Mesothelial cell of epicardium (in vitro differentiated cells): ENCODE measurements at places on chromosomes 1 and 21.
A peak's percentile ranks its signal among the peaks of the same experiment; 100 is the strongest.

- DNase-seq = no peak
These were observed 39.7 kb downstream of the PROX1 start for GRCh38 chr1:214027498-214027897.

GRCh38 chr1:30302858-30303257, 420.5 kb downstream of the MATN1 start:
- no peak for DNase-seq

DNA sequence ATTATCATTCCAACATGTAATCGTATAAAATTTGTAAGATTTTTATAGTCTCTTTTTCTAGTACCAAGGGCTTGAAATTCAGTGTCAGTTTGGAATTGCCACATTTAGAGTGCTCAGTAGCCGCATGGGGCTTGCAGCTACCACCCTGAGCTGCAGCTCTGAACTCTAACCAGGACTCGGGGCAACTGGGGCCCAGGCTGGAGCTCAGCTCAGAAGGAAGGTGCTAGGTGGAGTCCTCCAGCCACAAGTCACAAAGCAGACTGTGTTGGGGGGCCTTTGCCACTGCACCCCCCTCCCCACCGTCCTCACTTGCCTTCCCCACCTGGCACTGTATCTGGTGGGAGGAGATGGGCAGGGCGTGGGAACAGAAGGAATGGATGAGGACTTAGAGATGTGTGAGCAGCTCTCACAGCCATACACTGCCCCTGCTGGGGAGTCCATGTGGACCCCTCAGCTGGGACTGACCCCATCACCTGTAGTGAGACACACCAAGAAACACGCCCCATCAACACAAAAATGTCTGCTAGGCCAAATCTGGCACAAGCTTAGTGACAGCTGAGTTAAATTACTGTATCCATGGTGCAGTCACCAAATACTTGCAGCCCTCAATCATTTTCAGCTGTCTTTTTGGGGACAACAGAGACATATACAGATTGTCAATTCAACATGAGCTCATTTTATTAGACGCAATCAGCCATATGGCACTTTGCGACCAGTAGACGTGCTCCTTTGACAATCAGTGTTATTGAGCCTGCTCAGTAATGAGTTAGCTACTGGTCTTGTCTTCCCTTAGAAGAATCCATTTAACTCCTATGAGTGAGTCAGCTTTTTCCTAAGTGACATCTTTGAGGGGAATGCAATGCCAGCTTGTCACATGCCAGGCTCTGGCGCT, 241.7 kb upstream of the RAB4A start:
- no peak for DNase-seq

GRCh38 chr1:234669499-234669898, 59.5 kb upstream of the IRF2BP2 start:
- no peak for DNase-seq

- no peak for DNase-seq
These were observed 241.0 kb downstream of the RHOU start for GRCh38 chr1:228976316-228976715.

GRCh38 chr1:21568809-21569385, 59.7 kb downstream of the ALPL start:
- no peak for DNase-seq

DNA sequence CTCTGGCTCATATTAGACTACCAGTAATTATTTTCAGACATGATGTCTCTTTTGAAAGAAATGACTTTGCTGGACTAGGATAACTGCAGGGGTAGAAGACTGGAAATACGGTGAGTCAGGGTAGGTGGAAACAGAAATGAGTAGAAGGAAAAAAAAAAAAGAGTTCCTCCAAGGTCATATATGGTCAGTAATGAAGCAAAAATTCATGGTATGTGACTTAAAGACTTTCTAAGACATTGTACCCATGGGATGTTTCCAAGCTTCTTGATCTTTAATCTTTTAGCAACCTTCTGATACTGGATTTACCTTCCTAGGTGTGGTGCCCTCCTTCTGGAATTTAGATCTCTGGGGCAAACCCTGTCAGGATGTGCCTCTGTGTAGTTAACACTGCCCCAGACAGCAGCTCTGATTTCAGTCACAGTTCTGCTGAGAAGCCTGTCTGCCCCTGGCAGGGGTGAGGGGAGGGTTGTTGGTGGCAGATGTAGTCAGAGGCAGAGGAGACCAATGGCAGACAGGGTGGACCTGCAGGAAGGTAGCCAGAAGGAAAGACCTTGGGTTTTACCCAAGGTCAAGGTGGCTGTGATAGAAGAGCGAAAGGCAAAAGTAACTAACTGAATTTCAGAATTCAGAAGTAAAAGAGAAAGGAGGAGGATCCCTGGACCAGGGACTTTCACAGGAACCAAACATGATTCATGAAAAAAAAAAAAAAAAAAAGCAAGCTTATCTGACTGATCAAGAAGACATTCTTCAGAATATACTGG, 44.1 kb upstream of the BCL10 start:
- no peak for DNase-seq

DNA sequence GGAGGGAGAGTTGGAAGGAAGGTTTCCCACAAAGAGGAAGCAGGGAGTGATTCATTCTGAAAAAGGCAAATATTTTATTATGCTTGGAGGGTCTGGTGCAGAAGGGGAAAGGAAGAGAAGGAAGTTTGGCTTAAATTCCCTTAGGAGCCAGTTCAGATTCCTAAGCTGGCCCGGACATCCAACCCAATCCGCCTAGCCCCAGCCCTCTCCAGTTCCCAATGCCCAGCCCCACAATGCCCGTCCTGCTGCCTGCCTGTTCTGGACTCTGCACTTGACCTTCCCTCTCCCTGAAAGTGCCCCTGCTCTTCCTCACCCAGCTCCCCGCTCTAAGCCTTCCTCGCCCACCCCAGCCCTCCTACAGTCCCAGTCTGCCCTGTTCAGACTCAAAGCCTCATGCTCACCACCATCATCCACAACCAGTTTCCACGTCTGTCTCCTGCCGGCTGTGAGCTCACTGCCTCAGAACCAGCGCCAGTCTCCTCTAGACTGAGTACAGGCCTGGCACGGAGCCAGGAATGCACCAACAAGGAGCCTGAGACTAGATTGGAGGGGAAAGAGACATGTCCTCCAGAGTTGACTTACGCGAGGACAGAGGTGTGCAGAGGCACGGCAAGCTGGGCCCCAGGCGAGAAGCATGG, 18.9 kb downstream of the CAPN2 start:
- peak; percentile 82 for DNase-seq

- no peak for DNase-seq
These were observed 76.1 kb upstream of the CNIH3 start for GRCh38 chr1:224539971-224540370.

DNA sequence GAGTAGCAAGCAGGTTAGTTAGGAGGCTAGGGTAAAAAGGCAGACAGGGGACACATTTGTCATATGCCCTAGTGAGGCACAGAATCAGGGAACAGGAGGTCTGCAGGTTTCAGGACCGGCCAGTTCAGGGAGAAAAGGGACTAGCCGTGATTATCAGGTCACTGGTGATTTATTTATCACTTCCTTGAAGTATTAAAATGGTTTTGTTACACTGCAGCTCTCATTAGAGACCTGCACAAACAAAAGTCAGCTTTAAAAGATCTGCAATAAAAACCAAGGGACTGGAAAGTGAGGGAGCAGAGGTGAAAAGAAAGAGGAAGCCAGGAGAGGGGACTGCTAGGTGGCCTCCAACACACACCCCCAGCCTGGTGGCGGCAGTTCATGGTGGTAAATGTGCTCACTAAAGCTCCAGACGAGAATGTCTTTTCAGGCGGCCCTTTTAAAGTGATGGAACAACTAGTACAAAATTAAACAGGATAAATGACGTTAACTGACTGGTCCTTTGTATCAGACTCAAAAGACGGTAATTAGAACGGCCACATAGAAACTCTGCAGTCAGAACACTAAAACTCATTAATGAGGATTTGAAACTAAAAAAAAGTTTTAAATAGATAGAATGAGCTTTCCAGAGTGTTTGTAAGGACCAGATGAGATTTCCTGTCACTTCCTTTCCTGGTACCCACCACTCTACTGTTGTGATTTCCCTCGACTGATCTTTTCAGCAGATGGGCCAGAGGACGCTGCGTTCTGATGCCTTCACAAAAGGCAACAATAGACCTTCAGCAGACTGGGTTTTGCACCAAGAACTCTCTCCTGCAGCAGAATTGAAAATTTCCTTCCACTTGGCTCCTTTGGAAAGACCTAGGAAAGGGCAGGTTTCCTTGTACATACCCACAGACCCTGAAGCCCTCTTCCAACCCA, 136.8 kb downstream of the NTPCR start:
- DNase-seq = no peak

GRCh38 chr1:59879996-59880505, 46.5 kb downstream of the CYP2J2 start:
- DNase-seq = no peak

GRCh38 chr1:17561247-17561548, 21.7 kb downstream of the ARHGEF10L start:
- DNase-seq = no peak

GRCh38 chr1:193260056-193260745, 73.8 kb upstream of the B3GALT2 start:
- DNase-seq = no peak

DNA sequence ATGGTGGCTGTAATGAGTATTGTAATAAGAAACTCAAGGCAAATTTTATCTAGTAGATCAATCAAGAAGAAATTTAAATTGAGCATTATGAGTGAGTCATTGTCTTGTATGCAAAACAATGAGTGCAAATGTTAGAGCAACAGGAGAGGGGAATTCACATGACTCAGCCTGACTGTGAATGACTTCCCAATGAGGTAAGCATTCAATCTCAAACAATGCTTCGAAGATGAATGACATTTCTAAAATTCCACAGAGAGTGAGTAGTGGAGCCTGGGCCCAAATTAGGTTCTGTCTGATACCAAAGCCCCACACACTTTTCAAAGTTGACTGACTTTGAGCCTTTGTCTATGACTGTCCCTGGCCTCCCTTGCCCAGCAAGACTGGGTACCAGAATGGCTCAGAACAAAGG, 738.0 kb downstream of the PTPRU start:
- no peak for DNase-seq

GRCh38 chr1:70659891-70660290, 248.8 kb downstream of the CTH start:
- no peak for DNase-seq

DNA sequence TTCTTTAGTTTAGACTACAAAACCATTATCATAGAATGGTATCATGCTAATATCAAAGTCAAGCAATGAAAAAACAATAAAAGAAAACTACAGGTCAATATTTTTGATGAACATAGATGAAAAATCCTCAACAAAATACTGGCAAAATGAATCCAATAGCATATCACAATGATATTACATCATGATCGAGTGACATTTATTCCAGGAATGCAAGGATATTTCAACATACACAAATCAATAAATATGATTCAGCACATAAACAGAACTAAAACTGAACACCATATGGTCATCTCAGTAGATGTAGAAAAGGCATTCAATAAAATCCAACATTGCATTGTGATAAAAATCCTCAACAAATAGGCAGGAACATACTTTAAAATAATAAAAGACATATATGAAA, 1657.7 kb downstream of the KCNT2 start:
- no peak for DNase-seq

DNA sequence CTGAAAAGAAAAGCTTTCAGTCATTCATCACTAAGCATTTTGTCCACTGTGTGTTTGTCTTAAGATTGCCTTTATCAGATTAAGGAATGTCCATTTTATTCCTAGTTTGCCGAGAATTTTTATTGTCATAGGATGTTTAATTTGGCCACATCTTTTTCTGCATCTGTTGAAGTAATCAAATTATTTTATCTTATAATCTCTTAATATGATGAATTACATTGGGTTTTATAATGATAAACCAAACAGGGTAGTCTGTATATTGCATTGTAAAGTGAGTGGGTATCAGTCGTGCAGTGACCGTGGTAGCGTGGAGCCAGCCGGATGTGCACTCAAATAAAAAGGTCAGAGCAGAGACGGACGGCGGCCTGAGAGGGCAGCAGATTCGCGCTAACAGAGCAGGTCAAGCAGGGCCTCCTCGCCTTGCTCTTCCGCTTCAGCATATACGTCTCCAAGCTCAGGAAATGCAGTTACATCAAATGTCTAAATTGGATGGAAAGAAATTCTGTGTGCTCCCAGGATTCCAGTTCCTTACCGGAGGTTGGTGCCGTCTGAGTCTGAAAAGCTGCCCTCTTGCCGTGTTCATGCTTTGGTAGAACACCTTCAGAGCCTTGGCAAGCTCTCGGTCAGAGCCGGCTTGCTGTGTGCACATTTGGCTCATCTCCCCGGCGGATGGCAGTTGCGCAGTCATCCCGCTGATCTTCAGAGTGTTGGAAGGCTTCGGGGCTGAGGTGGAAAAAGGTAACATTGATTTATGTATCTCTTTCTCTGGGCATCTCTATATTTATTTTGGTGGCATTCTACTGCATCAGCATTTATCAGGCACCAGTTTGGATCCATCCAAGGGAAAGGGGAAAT, 51.5 kb downstream of the SCCPDH start:
- DNase-seq = no peak

- no peak for DNase-seq
These were observed 191.6 kb downstream of the BRINP3 start for GRCh38 chr1:190286111-190286510.

DNA sequence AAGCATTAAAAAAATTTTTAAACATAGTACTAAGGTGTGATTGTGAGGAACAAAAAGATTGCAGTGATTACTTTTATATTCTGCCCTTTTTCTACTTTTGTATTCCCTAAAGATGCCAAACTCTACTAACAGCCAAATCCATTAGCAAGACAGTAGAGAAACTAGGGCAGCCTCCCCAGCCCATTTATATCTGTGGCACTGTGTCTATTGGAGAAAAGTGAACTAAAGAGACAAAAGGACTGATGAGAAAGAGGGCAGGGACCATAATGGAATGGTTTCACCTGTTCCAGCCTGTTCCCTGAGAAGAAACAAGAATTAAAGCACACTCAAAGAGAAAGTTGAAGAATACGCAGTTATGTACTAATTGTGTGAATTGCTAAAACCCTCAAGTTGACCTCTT, 56.6 kb downstream of the ATG4C start:
- no peak for DNase-seq

- no peak for DNase-seq
These were observed 24.7 kb upstream of the POGK start for GRCh38 chr1:166814611-166815010.

- no peak for DNase-seq
These were observed 46.3 kb downstream of the IER5 start for GRCh38 chr1:181134543-181135436.

GRCh38 chr1:43322506-43322905, 15.1 kb upstream of the MPL start:
- no peak for DNase-seq
